ENCODE measurements at places on chromosomes 11 and 22.

GRCh38 chr11:8567602-8568198 is 26.3 kb downstream of the STK33 start:
- no peak for DNase-seq

DNA sequence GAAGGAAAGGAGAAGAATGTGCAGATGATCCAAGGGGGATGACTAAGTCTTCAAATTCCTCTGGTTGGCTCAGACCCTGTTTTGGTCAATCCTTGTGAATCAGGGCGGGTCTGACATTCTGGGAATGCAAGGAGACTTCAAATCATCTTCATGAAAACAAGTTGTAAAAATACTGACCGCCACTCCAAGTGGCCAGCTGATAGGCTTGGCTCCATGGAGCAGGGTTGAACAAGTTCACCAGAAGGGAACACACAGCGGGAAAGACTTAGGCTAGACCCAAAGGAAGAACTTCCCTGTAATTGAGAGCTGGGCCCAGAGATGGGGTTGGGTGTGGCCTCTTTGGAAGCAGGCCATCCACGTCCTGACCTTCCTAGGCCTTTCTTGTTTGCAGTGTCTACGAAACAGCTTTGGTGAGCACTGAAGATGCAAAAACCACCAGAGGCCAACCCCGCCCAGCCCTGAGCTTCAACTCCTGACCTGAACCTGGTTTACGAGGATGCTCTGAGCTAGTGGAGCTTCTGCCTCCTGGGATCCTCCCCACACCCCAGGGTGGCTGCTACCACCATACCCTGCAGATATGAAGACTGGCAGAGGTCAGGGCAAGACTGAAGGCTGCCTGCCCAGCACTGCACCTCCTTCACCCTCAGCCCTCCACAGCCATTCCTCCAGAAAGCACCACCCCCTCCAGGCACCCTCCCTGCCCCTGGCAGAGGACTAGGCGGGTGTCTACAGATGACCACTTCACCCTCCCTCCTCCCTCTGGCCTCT is 26.1 kb downstream of the GDPD5 start:
- no peak for DNase-seq

DNA sequence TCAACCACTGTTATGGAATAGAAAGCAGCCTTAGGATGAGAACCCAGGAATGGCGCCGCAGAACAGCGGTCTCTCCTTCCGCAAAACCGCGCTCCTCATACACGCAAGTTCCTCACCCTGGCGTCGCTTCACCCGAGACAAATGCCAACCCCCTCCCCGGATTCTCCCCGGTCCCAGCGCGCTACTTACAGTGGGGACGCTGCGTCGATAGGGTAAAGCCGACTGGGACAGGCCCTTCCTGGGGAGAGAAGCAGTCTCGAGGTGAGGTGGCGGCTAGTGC is 287 bp downstream of the RPS13 start:
- DNase-seq: no peak

GRCh38 chr11:75056814-75057213 is 39.9 kb downstream of the OR2AT4 start:
- no peak for DNase-seq

DNA sequence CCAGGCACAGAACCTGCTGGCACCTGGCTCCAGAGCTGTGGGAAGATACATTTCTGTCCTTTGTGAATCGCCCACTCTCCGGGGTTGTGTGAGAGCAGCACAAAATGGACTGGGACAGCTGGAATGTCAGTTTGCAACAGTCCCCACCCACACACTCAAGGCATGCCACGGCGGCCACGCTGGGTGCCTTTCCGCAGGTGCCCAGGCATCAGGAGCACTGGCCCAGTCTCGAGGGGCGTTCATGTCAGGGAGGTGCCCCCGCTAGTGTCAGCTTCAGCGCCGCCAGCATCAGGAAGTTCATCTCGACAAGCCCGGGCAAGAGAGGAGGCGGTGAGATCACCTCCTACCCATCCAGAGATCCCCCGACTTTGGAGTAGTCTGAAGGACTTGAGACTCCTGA is 2.1 kb downstream of the TP53AIP1 start:
- DNase-seq: no peak

DNA sequence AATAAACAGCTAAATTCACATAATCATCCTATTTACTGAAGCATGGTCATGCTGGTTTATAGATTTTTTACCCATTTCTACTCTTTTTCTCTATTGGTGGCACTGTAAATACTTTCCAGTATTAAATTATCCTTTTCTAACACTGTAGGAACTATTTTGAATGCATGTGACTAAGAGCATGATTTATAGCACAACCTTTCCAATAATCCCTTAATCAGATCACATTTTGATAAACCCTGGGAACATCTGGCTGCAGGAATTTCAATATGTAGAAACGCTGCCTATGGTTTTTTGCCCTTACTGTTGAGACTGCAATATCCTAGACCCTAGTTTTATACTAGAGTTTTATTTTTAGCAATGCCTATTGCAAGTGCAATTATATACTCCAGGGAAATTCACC is 10.7 kb downstream of the RAG1 start:
- DNase-seq: no peak

DNA sequence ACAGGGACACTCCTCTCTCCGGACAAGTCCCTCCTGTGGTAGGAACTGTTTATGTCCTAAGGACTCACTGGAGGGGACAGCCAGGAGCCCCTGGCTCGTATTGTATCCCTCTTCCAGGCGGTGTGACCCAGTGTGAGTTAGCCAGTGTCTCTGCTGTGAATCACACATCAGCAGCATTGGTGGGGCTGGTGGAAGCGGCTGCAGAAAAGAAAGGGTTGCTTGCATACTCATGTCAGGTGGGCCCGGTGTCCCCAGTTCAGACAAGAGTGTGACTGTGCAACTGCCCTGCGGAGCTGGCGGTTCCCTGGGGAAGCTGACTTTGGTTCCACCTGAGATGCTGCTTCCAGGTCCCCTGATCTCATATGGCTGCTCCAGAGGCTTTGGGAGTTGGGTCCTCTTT is 99.4 kb downstream of the ZBTB16 start:
- no peak for DNase-seq

DNA sequence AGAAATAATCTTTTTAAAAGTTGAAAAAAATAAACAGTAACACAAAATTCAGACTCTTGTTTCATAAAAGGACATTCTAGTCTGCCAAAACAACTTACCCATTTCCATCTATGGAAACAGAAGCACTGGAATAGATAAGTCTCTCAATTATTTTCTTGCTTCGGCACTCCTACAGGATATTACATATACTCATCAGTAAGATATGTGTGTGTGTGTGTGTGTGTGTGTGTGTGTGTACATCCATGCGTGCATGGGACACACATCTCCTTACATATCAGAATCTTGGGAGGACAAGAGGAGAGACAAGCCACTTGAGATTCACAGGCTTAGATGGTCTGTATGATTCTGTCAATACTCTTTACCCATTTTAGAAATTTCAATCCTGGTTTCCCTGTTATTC is 144.6 kb downstream of the ATG16L2 start:
- DNase-seq: no peak

DNA sequence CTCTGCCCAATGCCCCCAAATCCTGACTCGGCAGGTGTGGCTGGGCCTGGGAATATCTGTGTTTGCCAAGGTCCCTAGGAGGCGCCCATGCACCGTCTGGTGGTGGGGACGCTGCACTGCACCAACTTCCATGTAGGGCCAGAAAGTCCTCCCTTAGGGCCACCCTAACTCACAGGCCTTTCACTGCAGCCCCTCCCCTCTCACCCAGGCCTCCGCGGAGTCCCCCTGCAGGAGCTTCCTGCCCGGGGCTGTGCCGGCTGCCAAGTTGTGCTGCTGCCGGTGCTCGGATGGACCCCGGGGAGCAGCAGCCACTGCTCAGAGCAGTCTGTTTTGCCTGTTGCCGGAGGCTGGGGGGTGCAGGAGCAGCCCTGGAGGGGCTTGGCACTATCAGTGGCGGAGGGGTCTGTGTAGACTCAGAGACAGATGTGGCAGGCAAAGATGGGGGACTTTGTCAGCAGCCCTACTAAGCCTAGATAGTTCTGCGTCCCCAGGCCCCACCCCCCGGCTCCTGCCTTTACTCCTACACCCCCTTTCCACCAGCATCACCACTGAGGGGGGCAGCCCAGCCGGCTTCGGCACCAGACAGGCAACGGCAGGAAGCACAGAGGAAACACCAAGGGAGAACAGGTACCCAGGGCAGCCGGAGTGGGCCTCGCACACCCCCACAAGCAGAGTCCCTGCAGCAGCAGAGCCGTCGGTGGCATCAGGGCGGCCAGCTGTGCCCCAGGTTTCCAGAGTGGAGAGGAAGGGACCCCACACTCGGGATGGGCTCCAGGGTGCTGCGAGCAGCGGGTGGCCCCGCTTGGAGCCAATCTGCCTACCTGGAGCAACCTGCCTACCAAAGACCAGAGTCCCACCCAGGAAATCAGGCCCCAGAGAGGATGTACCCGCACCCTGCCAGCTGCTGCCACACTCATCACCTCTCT is 124.3 kb downstream of the TRIM29 start:
- DNase-seq: no peak

- DNase-seq: no peak
Observed at GRCh38 chr11:1481861-1482441, 4.6 kb downstream of the MOB2 start.

GRCh38 chr11:6568191-6568918 is 35.1 kb downstream of the RRP8 start:
- no peak for DNase-seq

DNA sequence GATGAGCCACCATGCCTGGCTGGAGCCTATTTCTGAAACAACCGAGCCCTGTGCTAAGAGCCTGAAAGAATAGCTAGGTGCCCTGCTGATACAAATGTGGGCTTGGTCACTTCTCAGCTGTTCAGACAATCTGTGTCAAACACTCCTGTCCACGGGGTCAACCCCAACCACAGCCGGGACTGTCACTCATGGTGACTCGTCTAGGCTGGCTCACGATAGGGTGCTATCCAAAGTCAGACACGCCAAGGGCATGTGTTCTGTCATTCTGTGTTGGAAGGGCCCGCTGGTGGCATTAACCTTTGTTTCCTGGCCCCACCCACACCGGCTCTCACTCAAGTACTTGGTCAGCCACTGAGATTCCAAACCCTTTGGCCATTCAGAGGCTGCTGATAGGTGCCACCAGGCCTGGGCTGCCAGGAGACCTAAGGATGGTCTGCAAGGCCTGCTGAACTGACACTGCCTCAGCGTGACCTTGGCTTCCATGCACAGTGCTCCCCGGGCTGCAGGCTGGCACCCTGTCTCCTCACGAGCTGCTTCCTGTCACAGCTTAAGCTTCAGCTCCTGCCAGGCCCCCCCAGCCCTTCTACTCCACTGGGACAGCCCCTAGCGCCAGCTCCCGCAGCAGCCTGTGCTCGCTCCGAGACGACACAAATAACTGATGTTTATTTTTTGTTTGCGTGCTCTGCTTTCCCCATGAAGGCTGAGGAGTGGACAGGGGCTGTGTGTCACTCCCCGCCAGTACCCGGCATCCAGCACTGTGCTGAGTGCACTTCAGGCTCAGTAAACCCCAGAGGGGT is 14.2 kb upstream of the CDC42BPG start:
- DNase-seq: peak; percentile 68

DNA sequence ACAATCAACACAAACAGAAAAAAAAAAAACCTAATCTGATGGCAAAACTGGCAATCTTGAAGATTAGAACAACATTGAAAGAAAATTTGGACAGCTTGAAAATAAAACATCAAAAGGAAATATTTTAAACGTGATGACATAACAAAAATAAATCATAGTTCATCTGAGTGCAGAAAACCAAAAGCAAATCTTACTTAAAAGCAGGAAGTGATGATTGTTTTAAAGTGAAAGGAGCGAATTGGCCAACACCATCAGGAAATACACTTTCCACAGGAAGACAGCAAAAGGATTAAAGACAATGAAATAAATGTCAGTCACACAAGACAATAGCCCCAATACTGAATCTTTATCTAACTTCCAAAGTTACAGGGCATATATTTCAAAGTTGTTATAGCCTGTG is 696.5 kb upstream of the CHORDC1 start:
- DNase-seq: no peak

DNA sequence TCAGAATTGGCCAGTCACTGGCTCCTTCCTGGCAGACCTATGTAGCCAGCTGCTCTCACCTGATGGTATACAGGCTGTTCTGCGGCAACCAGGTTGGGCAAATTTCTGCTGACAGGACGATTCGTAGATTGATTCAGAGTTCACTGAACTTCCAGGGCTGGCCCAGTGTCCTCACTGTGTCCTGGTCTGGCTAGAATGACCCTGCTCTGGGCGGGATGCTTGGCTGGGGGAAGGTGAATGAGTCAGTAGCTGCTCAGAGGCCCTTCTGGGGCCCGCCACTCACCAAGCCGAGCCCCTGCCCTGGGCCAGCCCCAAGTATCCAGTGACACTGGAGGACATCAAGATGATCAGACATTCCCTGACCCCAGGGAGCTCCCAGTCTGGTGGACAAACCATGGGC is 62.9 kb upstream of the WNT11 start:
- no peak for DNase-seq

- no peak for DNase-seq
Observed at GRCh38 chr22:18966748-18967147, 30.7 kb upstream of the PRODH start.
